ENCODE measurements at places on chromosomes 11 and 22. TPM values are rescaled to one million over a fixed set of nuclear protein-coding genes. Genes with fewer than 3 reads are reported as not detected.

The GAB2 gene
- 7.2 TPM for total RNA-seq

The GSTT4 gene
- total RNA-seq: not detected

The OR4A16 gene
- total RNA-seq: not detected

The MRGPRX3 gene
- not detected for total RNA-seq

The PRRG4 gene
- total RNA-seq: not detected

The IPO7 gene
- 101 TPM for total RNA-seq

The DBX1 gene
- not detected for total RNA-seq

The GNG3 gene
- not detected for total RNA-seq

GRCh38 chr22:19412478-19412877, 19.1 kb downstream of the HIRA start:
- H3K27ac ChIP-seq: no peak overlapping the region
- H3K27me3 ChIP-seq: no peaks in the 10 kb centered on the region
- no peaks in the 10 kb centered on the region for H3K4me1 ChIP-seq
- peaks cover 20% of the 10 kb centered on the region for H3K36me3 ChIP-seq
- no peak overlapping the region for H3K4me3 ChIP-seq
- DNase-seq: no peak

- H3K27me3 ChIP-seq: peaks cover 43% of the 10 kb centered on the region
- no peaks in the 10 kb centered on the region for H3K4me1 ChIP-seq
- H3K4me3 ChIP-seq: no peak overlapping the region
- no peak for DNase-seq
- H3K27ac ChIP-seq: no peak overlapping the region
Measured at GRCh38 chr11:129855086-129855485, 39.4 kb downstream of the TMEM45B start.

GRCh38 chr11:102928247-102928646, 27.3 kb downstream of the MMP13 start:
- no peak overlapping the region for H3K4me3 ChIP-seq
- H3K27me3 ChIP-seq: no peaks in the 10 kb centered on the region

DNA sequence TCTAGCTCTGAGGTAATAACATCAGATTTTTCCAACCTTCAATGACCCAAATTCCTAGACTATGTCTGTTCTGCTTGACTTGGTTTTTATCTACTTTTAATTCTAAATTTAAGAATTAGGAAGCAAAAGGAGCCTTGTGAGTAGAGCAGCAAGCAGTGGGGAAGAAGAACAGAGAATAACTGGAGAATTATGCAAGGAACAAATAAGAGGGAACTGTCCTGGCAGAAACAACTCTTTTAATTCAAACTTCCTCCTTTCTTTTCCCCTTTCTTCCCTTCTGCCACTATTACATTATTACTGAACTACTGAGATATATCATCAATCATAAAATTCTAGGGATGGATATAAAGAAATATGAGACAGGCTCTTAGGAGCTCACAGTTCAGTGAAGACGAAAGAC, 276.1 kb downstream of the SBF2 start:
- H3K27ac ChIP-seq: no peak overlapping the region
- no peak overlapping the region for H3K4me3 ChIP-seq
- no peaks in the 10 kb centered on the region for H3K4me1 ChIP-seq
- no peak for DNase-seq

- H3K27ac ChIP-seq: no peak overlapping the region
- H3K4me3 ChIP-seq: no peak overlapping the region
- DNase-seq: no peak
- H3K36me3 ChIP-seq: no peaks in the 10 kb centered on the region
- peaks cover under 1% of the 10 kb centered on the region for H3K4me1 ChIP-seq
- H3K27me3 ChIP-seq: no peaks in the 10 kb centered on the region
Measured at GRCh38 chr11:76597533-76598425, 72.8 kb downstream of the LRRC32 start.

- no peaks in the 10 kb centered on the region for H3K27me3 ChIP-seq
- H3K4me3 ChIP-seq: peak overlapping the region; percentile 92
- H3K27ac ChIP-seq: peak overlapping the region; percentile 67
Measured at GRCh38 chr22:19120829-19121630, 1.2 kb downstream of the DGCR2 start.

DNA sequence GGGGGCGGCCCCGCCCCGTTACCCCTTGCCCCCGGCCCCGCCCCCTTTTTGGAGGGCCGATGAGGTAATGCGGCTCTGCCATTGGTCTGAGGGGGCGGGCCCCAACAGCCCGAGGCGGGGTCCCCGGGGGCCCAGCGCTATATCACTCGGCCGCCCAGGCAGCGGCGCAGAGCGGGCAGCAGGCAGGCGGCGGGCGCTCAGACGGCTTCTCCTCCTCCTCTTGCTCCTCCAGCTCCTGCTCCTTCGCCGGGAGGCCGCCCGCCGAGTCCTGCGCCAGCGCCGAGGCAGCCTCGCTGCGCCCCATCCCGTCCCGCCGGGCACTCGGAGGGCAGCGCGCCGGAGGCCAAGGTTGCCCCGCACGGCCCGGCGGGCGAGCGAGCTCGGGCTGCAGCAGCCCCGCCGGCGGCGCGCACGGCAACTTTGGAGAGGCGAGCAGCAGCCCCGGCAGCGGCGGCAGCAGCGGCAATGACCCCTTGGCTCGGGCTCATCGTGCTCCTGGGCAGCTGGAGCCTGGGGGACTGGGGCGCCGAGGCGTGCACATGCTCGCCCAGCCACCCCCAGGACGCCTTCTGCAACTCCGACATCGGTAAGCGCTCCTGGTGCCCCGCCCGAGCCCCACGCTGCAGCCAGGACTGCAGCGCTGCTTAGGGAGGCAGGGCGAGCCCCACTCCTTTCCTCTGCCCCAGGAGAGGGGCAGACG, at the start of gene TIMP3:
Gene TIMP3 (plus strand): TSS at position 169 of the 700 bp plus-strand sequence. CDS start 297 bp downstream, at position 466.
- peaks cover 42% of the 10 kb centered on the region for H3K4me1 ChIP-seq
- peaks cover 5% of the 10 kb centered on the region for H3K36me3 ChIP-seq
- H3K4me3 ChIP-seq: peak within 1 kb of the TSS; percentile 96

- H3K36me3 ChIP-seq: no peaks in the 10 kb centered on the region
- no peaks in the 10 kb centered on the region for H3K27me3 ChIP-seq
Measured at GRCh38 chr22:37502342-37503182, 16.4 kb upstream of the MFNG start.

DNA sequence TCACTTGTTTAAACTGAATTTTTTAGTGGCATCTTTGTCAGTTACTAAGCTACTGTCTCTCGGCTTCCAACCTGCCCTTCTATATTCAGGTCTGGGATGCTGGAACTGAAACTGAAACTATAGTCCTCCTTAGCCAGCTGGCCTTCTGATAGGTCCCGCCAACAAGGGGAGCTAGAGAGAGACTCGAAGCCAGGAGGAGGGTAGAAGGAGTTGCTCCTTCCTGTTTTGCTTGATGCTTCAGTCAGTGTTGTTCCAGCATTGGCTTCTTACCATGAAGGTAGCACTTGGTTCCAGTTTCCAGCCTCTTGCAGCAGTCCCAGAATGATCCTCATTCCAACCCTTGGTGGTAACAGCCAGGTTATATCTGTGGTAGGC, 32.9 kb upstream of the HORMAD2 start:
- H3K36me3 ChIP-seq: no peaks in the 10 kb centered on the region
- no peak for DNase-seq
- no peak overlapping the region for H3K4me3 ChIP-seq
- H3K27me3 ChIP-seq: no peaks in the 10 kb centered on the region
- no peak overlapping the region for H3K27ac ChIP-seq

GRCh38 chr11:46160100-46160499, 38.8 kb upstream of the PHF21A start:
- H3K4me1 ChIP-seq: no peaks in the 10 kb centered on the region
- no peaks in the 10 kb centered on the region for H3K36me3 ChIP-seq
- DNase-seq: no peak
- H3K27ac ChIP-seq: no peak overlapping the region

- no peak overlapping the region for H3K4me3 ChIP-seq
- DNase-seq: no peak
- H3K27me3 ChIP-seq: no peaks in the 10 kb centered on the region
- H3K4me1 ChIP-seq: peaks cover 7% of the 10 kb centered on the region
- no peak overlapping the region for H3K27ac ChIP-seq
- no peaks in the 10 kb centered on the region for H3K36me3 ChIP-seq
Measured at GRCh38 chr11:10918698-10919097, 60.8 kb upstream of the ZBED5 start.

GRCh38 chr11:3867209-3868091, 12.0 kb downstream of the STIM1 start:
- H3K36me3 ChIP-seq: no peaks in the 10 kb centered on the region
- H3K4me3 ChIP-seq: no peak overlapping the region
- H3K4me1 ChIP-seq: peaks cover 23% of the 10 kb centered on the region
- no peaks in the 10 kb centered on the region for H3K27me3 ChIP-seq
- H3K27ac ChIP-seq: no peak overlapping the region

DNA sequence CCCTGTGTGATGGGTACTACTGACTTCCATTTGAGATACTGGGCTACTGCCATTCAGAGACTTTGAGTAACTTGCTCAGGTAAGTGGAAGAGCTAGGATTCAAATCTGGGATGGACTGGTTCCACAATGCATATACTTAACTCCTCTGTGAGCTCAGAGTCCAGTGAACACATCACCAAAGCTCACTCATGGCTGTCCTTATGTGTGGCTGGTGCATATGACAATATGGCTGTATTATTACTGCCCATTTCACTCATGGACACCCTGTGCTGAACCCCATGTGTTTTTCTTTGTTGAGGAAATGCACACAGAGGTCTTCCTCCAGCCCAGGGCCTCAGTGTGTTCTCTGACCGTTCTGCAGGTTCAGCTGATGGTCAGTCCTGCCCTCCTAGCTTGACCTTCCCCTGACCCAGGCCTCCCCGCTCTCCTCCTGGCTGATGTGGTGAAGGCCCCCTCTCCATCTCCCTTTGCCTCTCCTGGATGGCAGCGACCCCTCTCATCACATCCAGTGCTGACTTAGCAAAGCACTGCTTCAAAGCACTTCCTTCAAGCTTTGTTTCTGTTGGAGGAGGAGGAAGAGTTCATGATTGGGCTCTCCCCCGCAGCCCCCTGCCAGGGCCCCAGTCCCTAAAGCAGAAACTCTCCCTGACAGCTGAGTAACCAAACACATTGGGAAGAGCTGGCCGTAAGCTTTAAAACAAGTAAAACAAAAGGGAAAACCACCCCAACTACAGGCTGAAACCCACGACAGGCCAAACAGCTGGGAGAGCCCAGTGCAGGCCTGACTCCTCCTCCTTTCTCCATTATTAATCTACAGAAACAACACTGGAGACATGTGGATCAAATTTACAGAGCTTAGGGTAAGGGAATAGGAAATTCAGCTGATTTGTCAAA, 101.2 kb downstream of the NAT10 start:
- peaks cover 27% of the 10 kb centered on the region for H3K4me1 ChIP-seq
- no peak for DNase-seq
- H3K36me3 ChIP-seq: no peaks in the 10 kb centered on the region
- H3K4me3 ChIP-seq: no peak overlapping the region
